ENCODE measurements at places on chromosomes 3 and 15.

DNA sequence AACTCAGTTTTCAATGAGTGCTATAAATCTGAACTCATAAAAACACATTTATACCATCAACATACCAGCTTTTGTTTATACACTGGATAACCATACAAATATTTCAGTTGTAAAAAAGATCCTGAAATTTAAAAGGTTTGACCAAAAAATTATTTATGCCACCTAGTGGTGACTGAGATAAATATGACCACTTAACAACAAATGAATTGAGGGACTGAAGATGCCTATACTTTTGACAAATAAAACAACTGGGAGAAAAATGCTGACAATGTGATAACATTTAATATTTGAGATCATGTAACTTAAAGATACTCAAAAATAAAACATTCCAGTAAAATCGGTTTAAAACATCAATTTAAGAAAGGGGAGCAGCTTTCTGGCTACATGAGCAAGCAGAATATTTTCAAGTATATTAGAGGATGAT lies 30.4 kb downstream of the ATG3 start:
- DNase-seq, result no peak

DNA sequence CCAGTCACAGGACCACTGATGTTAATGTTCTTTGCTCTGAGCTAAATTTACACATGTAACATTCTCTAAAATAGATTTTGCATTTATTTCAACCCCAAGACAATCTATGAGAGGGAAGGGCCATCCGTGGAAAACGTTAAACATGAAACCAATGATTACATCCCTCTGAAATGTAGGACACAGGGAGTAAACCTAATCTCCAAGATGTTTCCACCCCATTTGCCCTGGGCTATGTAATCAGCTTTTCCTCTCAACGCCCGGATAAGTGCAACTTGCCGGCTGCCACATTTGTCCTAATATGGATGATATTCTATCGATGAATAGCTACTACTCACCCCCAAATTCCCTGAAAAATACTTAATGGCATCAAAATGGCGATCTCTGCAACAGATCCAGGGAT lies 6.4 kb upstream of the FMN1 start:
- DNase-seq, result no peak

GRCh38 chr3:188207941-188208515 lies 54.1 kb downstream of the LPP start:
- no peak for DNase-seq

GRCh38 chr3:46468753-46469600 lies 4.3 kb upstream of the LTF start:
- no peak for DNase-seq

- no peak for DNase-seq
Measured at GRCh38 chr15:61084472-61084871, 144.6 kb downstream of the RORA start.

DNA sequence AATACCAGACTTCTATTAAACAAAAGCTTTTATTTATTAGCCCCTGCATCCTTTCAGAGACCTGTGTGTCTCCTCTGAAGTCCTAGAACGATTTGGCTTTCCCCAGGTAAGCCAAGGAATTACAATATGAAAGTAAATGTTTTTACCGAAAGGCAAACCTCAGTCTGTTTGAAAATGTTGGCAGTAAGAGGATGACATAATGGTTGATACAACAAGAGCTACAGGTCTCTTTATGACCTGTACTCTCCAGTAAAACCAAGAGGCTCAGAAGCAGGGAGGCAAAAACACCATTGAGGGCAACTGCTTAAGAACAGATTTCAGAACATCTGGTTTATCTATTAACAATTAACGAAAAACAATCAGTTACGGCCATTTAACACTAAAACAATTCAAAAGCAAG lies 107.8 kb downstream of the ADAM10 start:
- no peak for DNase-seq

All from colonic mucosa (tissue), 4 donors.